Neural crest cell (in vitro differentiated cells): ENCODE measurements at places on chromosomes 12 and 14. TPM values are rescaled to one million over a fixed set of nuclear protein-coding genes. Genes with fewer than 3 reads are reported as not detected.

The LMBR1L gene
- total RNA-seq: 101 TPM in 2 replicates

The TAS2R46 gene
- 0.43 and 0.89 TPM in 2 replicates for total RNA-seq

The GPX2 gene
- not detected in 2 replicates for total RNA-seq

The USP44 gene
- total RNA-seq: 15.5 and 20.0 TPM in 2 replicates

The MORN3 gene
- total RNA-seq: 0.57 and 0.63 TPM in 2 replicates

DNA sequence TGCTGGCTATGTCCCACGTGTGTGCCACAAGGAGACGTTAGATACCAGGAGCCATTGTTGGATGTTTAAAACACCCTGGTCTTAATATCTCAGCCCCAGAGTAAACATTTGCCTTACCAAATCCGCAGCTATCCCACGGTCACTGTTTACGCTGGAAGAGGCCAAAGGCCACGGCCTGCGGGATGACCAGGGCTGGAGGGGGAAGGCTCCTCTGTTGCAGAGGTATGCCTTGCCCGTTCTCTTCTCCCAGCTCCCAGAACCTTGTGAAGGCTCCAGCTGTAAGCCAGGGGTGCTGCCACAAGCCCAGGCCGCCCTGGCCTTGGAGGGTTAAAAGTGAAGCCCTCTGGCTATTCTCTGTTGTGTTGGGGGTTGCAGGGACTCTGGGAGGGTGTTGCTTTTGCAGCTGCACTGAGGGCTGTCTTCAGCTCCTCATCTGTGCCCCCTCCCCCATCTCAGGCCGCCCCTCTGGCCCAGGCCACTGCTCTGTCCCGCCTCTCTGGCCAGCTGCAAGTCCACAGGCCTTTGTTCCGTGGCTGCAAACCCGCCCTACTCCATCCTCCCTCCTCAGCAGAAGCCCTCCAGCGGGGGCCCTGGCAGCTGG is 2.5 kb downstream of the PLEKHG3 start:
- peaks cover 3% of the 10 kb centered on the region for H3K36me3 ChIP-seq
- H3K27me3 ChIP-seq: peaks cover 57% of the 10 kb centered on the region
- DNase-seq: peak; percentile 68
- H3K27ac ChIP-seq: peak overlapping the region; percentile 89
- H3K4me3 ChIP-seq: peak overlapping the region; percentile 91

DNA sequence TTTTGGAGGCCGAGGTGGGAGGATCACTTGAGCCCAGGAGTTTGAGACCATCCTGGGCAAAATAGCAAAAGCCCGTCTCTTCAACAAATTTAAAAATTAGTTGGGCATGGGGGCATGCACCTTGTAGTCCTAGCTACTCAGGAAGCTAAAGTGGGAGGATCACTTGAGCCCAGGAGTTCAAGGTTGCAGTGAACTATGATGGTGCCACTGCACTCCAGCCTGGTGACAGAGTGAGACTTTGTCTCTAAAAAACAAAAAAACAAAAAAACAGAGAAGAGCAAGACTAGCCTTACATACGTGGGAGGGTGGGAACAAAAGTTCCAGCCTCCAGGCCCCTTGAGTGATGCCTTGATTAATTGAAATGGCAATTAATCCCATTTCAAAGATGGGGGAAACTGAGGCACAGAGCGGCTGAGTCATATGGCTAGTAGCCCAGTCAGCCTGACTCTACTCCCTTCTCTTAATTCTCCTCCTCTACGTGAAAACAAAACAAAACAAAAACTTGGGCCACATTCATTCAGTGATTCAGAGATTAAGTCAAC is 3.3 kb upstream of the FAM222A start:
- H3K36me3 ChIP-seq: no peaks in the 10 kb centered on the region
- H3K27ac ChIP-seq: no peak overlapping the region
- H3K4me1 ChIP-seq: peaks cover 33% of the 10 kb centered on the region
- H3K27me3 ChIP-seq: peaks cover 10% of the 10 kb centered on the region
- peak overlapping the region; percentile 82 for H3K4me3 ChIP-seq

GRCh38 chr12:87469295-87469694 is 559.9 kb downstream of the C12orf50 start:
- H3K4me1 ChIP-seq: no peaks in the 10 kb centered on the region
- DNase-seq: no peak
- no peaks in the 10 kb centered on the region for H3K27me3 ChIP-seq
- no peaks in the 10 kb centered on the region for H3K36me3 ChIP-seq
- H3K27ac ChIP-seq: no peak overlapping the region

DNA sequence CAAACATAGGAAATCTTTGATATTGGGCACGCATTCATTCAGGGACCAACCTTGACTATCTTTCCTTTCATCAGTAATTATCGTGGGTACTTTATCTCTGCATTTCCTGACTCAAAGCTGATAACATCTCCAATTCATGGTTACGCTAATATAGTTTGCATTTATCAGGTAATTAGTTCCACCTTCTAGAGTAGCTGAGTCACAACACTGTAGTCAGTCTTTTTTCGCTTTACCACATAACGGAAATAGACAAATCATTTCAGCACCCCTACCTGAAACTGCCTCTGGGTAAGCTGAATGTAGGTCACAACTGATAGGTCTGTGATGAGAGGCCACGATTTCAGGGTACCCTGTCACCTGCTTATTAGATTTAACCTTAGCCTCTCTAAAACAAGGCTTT is 36.7 kb upstream of the IL22 start:
- H3K36me3 ChIP-seq: peaks cover 3% of the 10 kb centered on the region
- H3K27ac ChIP-seq: no peak overlapping the region
- no peak overlapping the region for H3K4me3 ChIP-seq
- no peaks in the 10 kb centered on the region for H3K27me3 ChIP-seq

GRCh38 chr12:82426081-82426480 is 67.8 kb downstream of the METTL25 start:
- H3K4me3 ChIP-seq: no peak overlapping the region
- no peak overlapping the region for H3K27ac ChIP-seq
- H3K36me3 ChIP-seq: peaks cover 3% of the 10 kb centered on the region

DNA sequence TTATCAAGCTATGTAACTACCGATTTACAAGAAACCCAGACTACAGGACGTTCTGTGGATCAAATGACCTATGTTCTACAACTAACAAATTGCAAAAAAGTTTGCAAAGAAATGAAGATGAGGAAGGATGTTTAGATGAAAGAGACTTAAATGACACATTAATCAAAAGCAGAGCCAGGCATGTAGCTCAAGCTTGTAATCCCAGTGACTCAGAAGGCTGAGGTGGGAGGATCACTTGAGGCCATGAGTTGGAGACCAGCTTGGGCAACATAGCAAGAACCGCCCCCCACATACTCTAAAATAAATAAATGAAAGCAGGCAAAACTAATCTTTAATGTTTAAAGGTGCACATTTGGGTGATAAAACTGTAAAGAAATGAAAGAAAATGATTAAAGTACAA is 331.9 kb downstream of the BTG1 start:
- peaks cover 10% of the 10 kb centered on the region for H3K36me3 ChIP-seq
- no peak for DNase-seq
- peaks cover 13% of the 10 kb centered on the region for H3K4me1 ChIP-seq
- no peak overlapping the region for H3K27ac ChIP-seq
- no peak overlapping the region for H3K4me3 ChIP-seq
- no peaks in the 10 kb centered on the region for H3K27me3 ChIP-seq

DNA sequence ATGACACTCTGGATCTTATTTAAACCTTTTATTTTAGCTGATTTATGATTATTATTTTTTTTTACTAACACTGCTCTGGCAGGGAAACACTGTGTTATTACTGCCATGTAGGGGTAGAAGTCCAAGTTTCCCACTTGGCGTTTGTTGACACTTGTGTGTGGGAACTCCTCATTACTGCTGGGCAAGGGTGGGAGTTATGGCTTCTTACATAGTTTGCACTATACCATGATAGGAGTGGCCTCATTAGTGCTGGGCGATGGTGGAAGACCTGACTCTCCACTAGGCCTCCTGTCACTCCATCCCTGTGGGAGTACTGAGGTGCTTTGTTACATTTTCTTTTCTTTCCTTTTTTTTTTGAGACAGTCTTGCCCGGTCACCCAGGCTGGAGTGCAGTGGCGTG is 83.5 kb downstream of the BRMS1L start:
- peak overlapping the region; percentile 24 for H3K27ac ChIP-seq
- no peaks in the 10 kb centered on the region for H3K4me1 ChIP-seq
- no peak for DNase-seq
- no peak overlapping the region for H3K4me3 ChIP-seq

- H3K36me3 ChIP-seq: no peaks in the 10 kb centered on the region
- no peak for DNase-seq
- no peaks in the 10 kb centered on the region for H3K4me1 ChIP-seq
Observed at GRCh38 chr12:115823635-115824034, 453.9 kb downstream of the MED13L start.

GRCh38 chr12:9928607-9929006 is 3.6 kb downstream of the CLEC2A start:
- no peaks in the 10 kb centered on the region for H3K36me3 ChIP-seq
- no peak overlapping the region for H3K4me3 ChIP-seq
- no peak for DNase-seq

GRCh38 chr12:12133259-12133658 is 62.5 kb downstream of the BCL2L14 start:
- H3K27ac ChIP-seq: peak overlapping the region; percentile 37
- no peaks in the 10 kb centered on the region for H3K27me3 ChIP-seq
- no peak overlapping the region for H3K4me3 ChIP-seq
- H3K36me3 ChIP-seq: peaks cover 22% of the 10 kb centered on the region

DNA sequence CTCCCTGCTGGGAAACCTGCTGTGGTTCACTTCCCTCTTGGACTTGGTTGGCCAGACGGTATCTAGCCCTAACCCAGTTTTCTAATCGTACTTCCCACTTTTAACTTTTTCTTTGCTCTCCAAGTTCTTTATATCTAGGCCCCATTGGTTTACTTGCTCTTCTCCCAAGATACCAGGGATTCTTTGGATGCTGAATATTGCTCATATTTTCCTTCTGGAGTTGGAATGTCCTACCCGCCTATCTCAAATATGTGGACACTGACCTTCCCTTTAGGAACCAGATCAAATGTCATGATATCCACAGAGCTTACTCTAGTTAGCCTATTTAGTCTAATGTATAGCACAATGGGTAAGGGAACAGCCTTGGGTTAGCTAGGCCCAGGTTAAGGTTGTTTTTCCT is 228.6 kb downstream of the DACT1 start:
- no peaks in the 10 kb centered on the region for H3K36me3 ChIP-seq
- peaks cover 6% of the 10 kb centered on the region for H3K4me1 ChIP-seq
- DNase-seq: no peak
- H3K4me3 ChIP-seq: no peak overlapping the region
- no peak overlapping the region for H3K27ac ChIP-seq

- no peak for DNase-seq
- no peaks in the 10 kb centered on the region for H3K27me3 ChIP-seq
- no peak overlapping the region for H3K27ac ChIP-seq
Observed at GRCh38 chr12:93926237-93926636, 222.1 kb upstream of the PLXNC1 start.

- H3K4me3 ChIP-seq: no peak overlapping the region
- H3K36me3 ChIP-seq: no peaks in the 10 kb centered on the region
- peaks cover 51% of the 10 kb centered on the region for H3K27me3 ChIP-seq
- peaks cover 9% of the 10 kb centered on the region for H3K4me1 ChIP-seq
- no peak for DNase-seq
Observed at GRCh38 chr14:80959496-80959895, 4.1 kb downstream of the TSHR start.

- H3K27ac ChIP-seq: no peak overlapping the region
- no peaks in the 10 kb centered on the region for H3K27me3 ChIP-seq
- H3K4me3 ChIP-seq: no peak overlapping the region
- DNase-seq: no peak
Observed at GRCh38 chr12:94712815-94713515, 62.6 kb upstream of the TMCC3 start.

GRCh38 chr14:103434868-103435442 is 49.7 kb downstream of the MARK3 start:
- no peak for DNase-seq
- H3K4me3 ChIP-seq: no peak overlapping the region
- H3K27me3 ChIP-seq: no peaks in the 10 kb centered on the region
- H3K4me1 ChIP-seq: no peaks in the 10 kb centered on the region
